Left lung (tissue), 14 donors: ENCODE measurements at places on chromosomes 6 and 20. TPM values are rescaled to one million over a fixed set of nuclear protein-coding genes. Genes with fewer than 3 reads are reported as not detected.

Gene SGK1
- 236 TPM for total RNA-seq

Gene ANKRD66
- total RNA-seq = 2.4 TPM

Gene GHRH
- not detected for total RNA-seq

Gene MICAL1
- total RNA-seq = 60.7 TPM

Gene SNAI1
- 2.8 TPM for total RNA-seq

Gene SMLR1
- total RNA-seq = not detected

DNA sequence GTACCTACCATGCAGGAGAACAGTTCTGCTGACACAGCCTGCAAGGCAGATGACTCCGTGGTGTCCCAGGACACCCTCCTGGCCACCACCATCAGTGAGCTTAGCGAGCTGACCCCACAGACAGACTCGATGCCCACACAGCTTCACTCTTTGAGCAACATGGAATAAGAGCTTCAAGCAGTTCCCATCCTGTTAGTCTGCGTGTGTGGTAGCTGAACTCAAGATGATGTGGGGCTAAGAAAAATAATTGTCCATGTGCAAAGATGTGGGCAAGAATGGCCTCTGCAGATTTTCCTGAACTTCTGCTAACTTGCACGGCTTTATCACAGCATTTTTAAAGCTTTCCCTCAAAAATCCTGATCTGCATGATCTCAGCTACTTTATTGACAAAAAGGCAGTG is 8.3 kb downstream of the GZF1 start:
- no peak for DNase-seq

- no peak for DNase-seq
Measured at GRCh38 chr20:58603721-58604120, 47.4 kb upstream of the STX16 start.

GRCh38 chr6:3633711-3634110 is 117.8 kb downstream of the PXDC1 start:
- no peak for DNase-seq

DNA sequence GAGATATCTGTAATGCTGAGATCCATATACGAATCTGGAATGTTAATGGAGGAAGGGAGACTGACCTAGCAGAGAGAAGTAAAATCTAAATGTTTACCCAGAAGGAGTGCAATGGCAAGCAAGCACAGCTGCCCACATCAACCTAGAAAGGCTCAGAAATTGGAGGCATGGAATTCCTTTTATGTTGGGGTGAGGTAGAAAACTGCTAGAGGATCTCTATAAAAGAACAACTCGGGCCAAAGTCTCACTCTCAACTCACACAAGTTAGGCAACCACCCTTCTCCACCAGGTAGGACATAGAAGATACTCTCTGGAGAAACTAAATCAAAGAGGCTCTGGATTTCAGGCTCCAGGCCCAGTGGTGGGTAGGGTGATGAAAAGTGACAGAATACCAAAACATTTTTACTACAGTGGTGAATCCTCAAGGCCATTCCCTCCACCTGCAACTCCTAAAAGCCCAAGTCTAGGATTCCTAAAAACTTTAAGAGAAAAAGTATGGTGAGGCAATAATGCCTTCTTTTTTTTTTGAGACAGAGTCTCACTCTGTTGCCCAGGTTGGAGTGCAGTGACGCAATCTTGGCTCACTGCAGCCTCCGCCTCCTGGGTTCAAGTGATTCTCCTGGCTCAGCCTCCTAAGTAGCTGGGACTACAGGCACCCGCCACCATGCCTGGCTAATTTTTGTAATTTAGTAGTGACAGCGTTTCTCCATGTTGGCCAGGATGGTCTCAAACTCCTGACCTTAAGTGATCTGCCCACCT is 9.5 kb upstream of the ADGRG6 start:
- DNase-seq = no peak

DNA sequence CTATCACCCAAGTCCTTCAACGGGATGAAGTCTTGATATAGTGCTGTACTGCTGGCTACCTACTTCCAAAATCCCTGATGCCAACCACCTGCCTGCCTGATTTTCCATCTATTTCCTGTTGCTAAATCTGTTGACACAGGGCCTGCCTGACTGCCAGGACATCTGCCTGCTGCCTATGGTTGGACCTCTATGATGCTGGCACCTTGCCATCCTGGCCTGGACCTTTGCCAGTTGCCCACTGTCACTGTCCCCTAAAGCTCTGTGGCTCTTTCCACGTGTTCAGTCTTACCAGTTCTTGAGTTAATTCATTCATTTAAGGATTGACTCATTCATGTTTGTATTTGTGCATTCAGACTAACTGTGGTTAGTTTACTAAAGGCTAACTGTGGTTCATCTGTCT is 9.2 kb upstream of the RGS17 start:
- DNase-seq = no peak

DNA sequence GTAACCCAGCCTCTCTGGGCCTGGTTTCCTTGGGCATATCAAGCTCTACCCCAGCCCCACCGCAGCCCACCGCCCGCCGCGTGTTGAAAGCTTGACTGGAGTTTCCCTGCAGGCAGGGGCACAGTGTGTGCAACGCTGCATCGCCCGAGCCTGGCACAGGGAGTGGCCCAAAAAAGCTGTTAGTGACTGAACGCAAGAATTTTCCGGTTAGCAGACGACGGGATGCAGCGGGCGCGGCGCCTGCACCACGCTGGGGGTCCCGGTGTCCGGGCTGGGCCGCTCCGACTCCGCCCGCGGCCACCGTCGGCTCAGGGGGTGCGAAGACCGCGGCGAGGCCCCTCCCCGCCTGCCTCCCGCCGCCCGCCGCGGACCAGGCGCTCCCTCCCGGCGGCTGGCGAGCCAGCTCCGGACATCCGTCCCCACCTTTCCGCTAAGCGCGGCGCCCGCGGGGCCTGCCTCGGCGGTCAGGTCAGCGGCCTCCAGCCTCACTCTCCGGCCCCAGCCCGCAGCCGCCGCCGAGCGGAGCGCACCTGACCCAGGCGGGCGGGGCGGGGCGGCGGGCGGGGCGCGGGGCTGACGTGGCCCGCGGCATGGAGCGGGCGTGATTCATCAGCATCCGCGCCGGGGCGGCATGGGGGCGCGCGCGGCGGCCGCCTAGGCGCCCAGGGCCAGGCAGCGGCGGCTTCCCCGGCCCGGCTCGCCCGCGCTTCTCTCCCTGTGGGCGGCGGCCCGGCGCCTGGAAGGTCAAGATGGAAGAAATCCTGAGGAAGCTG is at the start of gene ARFGEF3:
ARFGEF3 (plus strand) TSS at position 602 of the 773 bp plus-strand sequence; CDS start at position 750, 148 bp downstream.
- peak; percentile 25 for DNase-seq

DNA sequence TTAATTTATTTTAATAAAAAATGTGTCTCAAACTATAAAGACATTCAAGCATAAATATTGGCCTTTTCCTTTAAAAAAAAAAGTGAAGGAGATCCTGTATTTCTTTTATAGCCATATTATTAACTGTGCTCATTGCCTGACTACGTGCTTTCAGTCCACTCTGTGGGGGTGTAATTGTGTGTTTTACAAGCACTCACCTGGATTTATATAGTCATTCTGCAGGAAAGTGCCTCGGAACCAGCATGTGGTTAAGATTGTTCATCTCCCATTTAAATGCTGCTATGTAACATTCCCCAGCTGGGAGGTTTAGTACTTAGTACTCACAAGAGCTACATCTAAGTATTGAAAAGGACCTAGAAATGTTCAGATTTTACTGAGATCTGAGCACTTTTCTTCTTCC is 47.9 kb upstream of the SLC22A16 start:
- DNase-seq = no peak

DNA sequence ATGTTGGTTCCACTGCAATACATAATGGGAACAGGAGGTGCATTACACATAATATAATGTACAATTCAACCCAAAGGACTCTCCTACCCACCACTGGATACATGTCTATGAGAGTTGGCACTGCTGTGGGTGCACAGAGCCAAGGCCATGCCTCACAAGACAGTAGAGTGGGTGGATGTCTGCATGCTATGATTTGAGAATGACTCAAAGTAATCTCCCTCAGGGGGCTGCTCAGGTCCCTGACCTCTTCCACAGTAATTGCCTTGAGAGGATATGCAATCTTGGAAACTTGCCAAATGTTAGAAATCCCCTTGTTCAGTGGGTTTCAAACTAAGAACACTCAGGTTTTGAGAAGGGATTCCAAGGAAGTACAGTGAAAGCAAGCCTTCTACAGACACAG is 79.0 kb downstream of the ANKEF1 start:
- DNase-seq = no peak

- DNase-seq = no peak
Measured at GRCh38 chr6:113960795-113961194, 10.2 kb downstream of the HDAC2 start.

GRCh38 chr6:16840725-16841124 is 79.5 kb upstream of the ATXN1 start:
- DNase-seq = no peak

GRCh38 chr6:150280703-150281102 is 88.1 kb upstream of the IYD start:
- DNase-seq = no peak

- DNase-seq = no peak
Measured at GRCh38 chr20:5827098-5827853, 77.1 kb downstream of the SHLD1 start.

DNA sequence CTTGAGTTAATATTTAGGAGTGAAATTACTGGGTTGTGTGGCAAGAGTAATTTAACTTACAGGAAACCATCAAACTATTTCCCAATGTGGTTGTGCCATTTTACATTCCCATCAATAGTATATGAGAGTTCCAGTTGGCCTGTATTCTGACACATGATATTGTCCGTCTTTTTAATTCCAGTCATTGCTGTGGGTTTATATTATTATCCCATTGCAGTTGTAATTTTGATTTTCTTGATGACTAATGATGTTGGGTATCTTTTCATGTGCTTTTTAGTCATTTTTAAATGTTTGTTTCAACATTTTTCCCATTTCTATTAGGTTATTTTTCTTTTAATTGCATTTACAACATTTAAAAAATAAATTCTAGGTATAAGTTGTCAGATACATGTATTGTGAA is 614.0 kb downstream of the UTRN start:
- DNase-seq = no peak

GRCh38 chr6:137646484-137646883 is 152.3 kb upstream of the OLIG3 start:
- DNase-seq = no peak

- DNase-seq = peak; percentile 67
Measured at GRCh38 chr6:152399399-152399798, 237.8 kb downstream of the SYNE1 start.

DNA sequence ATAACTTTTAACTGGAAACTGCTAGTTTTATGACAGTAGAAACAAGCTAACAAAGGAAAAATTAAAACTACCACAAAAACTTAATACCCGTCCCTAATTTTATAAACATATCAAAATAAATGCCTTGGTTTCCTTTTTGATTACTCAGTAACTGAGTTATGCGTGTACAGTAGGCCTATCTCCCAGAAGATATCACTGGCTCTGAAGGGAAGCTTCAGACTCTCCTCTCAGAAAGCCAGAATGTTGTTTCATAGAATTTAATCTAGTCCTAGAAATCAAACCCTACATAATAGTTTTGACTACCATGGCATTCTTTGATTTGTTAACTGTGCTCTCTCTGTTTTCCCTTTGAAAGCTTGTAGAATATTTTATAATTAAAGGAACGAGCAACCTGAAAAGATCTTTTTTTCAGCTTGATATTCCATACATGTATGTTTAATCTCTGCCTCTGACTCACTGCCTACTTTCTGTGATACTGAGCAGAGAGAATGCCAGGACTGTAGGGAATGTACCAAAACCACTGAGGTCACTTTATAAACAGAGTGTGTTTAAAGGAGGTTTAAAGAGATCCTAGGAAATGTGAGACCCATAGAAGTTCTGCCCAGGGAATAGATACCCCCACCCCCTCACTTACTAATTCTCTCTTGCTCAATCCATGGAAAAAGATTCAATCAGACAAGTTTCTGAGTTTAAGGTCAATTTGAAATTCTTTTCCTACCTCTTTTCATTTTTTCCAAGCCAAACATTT is 311.5 kb downstream of the HDGFL1 start:
- no peak for DNase-seq

DNA sequence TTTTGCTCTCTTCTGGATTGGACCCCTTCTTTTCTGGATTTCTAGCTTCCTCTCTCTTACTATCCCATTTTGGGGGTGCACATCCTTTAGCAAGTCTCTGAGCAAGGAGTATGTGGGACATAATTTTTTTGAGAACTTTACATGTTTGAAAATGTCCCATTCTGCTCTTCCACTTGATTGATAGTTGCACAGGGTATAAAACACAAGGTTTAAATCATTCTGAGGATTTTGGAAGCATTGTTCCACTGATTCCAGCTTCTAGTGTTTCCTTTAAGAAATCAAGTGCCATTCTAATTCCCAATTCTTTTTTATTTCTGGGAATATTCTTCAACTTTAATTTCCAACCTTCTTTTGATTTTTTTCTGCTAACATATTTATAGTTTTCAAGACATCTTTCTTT is 60.7 kb downstream of the APCDD1L start:
- DNase-seq = no peak

- no peak for DNase-seq
Measured at GRCh38 chr6:130223508-130223907, 757 bp upstream of the SAMD3 start.
